ENCODE measurements at places on chromosomes 2 and 18.

DNA sequence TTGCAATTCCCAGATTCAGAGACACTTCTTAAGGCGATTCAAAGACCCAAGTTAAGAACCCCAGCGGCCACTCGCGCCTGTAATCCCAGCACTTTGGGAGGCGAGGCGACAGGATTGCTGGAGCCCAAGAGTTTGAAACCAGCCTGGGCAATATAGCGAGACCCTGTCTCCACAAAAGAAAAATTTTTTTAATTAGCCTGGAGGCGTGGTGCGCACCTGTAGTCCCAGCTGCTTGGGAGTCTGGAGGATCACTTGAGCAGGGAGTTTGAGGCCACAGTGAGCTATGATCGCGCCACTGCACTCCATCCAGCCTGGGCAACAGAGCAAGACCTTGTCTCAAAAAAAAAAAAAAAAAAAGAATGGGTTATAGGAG lies 585 bp upstream of the ANAPC1 start:
- peaks cover 9% of the 10 kb centered on the region for H3K36me3 ChIP-seq
- no peaks in the 10 kb centered on the region for H3K4me1 ChIP-seq
- H3K4me3 ChIP-seq = peak overlapping the region; percentile 95

DNA sequence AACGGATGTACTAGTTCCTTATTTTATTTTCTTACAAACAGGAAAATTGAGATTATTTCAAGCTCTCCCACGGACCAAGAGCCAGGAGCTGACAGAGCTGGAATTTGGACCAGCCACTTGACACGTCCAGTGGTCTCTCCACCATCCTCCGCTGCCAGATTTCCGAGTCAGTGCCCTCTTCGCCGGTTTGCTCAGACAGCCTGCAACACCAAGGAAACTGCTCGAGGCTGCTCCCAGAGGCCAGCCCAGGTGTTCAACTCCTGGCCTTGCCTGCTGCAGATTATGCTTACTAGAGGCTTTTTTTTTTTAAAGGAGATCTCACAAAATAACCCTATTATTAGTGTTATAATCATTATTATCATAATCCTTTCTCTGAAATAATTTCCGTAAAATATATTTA lies 779.8 kb downstream of the RNF144A start:
- peaks cover 39% of the 10 kb centered on the region for H3K4me1 ChIP-seq
- peaks cover 18% of the 10 kb centered on the region for H3K36me3 ChIP-seq

GRCh38 chr2:155266583-155266982 lies 568.1 kb downstream of the KCNJ3 start:
- no peak for DNase-seq
- no peaks in the 10 kb centered on the region for H3K4me1 ChIP-seq

DNA sequence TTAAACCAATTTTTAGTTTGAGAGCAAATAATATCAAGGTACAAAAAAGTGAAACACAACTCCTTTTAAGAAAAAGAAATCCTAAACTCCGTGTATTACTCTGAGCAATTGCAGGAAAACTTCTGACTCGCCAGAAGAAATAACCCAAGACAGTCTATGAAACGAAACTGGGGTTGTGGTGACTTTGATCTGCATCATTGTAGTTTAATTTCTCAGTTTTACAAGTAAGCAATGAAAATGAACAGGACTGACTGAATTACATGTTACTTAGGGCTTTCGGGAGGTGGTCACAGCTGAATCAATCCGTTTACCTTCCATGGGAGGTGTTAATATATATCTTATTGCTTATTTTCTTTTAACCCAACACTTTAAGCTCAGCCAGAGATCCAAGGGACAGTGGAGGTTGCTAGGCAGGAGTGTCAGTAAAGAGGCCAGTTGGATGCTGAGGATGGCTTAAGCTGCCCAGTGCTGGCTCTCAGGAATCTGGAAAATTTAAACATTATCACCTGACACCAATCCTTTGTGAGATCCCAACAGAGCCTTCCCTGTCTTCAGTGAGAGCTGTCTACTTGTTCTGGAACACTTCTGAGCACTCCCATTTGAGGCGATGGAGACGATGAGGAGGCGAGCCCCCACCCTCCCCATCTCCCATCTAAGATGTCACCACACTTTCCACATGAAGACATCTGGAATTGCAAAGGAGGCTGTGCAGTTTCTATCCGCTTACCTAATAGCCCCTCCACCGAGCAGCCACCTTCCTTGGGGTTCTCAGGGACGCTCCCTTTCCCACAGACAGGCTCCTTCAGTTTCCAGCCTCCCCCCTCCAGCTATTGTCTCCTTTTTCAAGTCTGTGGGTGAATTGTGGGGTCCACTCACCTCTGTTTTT lies 3.6 kb upstream of the RAB31 start:
- H3K27ac ChIP-seq = no peak overlapping the region
- no peaks in the 10 kb centered on the region for H3K36me3 ChIP-seq
- peaks cover 54% of the 10 kb centered on the region for H3K27me3 ChIP-seq
- no peak overlapping the region for H3K4me3 ChIP-seq

- H3K4me1 ChIP-seq = peaks cover 14% of the 10 kb centered on the region
- no peaks in the 10 kb centered on the region for H3K36me3 ChIP-seq
- no peak overlapping the region for H3K27ac ChIP-seq
Observed at GRCh38 chr2:112345030-112346027, 69.9 kb downstream of the ZC3H6 start.

DNA sequence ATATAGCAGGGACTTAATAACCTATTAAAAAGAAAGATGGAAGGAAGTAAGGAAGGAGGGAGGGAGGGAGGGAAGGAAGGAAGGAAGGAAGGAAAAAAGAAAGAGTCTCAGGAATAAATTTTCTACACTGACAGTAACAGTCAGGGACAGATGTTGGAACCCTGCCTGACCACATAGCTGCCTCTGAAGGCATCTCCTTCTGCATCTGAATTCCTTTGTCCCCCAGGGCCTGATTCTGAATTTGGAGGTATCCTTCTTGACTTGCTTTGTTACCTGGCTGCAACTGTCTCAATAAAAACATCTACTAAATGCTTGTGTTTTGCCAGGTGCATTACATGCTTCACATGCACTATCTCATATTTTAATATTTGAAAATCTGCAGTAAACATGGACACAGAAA lies 17.4 kb upstream of the LRATD1 start:
- no peaks in the 10 kb centered on the region for H3K4me1 ChIP-seq
- H3K27me3 ChIP-seq = no peaks in the 10 kb centered on the region
- H3K4me3 ChIP-seq = no peak overlapping the region
- H3K36me3 ChIP-seq = no peaks in the 10 kb centered on the region
- H3K27ac ChIP-seq = no peak overlapping the region

GRCh38 chr2:169298007-169298406 lies 64.3 kb downstream of the LRP2 start:
- no peak overlapping the region for H3K27ac ChIP-seq
- H3K27me3 ChIP-seq = peaks cover 3% of the 10 kb centered on the region
- no peak overlapping the region for H3K4me3 ChIP-seq
- H3K4me1 ChIP-seq = no peaks in the 10 kb centered on the region
- no peaks in the 10 kb centered on the region for H3K36me3 ChIP-seq

- no peak overlapping the region for H3K27ac ChIP-seq
- H3K4me1 ChIP-seq = no peaks in the 10 kb centered on the region
- DNase-seq = no peak
- no peaks in the 10 kb centered on the region for H3K36me3 ChIP-seq
- no peaks in the 10 kb centered on the region for H3K27me3 ChIP-seq
Observed at GRCh38 chr2:908568-908967, 42.1 kb upstream of the SNTG2 start.

DNA sequence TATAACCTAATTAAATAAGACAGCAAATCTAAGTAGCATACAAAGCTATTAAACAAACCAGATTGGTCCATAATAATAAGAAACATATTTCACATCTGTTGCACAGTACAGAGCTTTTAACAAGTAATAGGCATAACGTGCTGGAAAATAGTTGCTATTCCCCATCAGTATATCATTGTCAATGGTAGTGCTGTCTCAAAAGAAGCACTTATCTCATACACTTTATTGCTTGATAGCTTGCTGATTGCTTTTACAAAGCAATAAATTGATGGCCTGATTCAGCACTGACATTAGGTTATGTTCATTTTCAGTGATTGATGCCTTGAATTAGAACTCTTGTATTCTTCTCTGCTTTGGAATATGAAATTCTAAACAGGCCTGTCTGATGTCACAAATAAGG lies 641.7 kb downstream of the CBLN2 start:
- H3K4me3 ChIP-seq = no peak overlapping the region
- no peaks in the 10 kb centered on the region for H3K36me3 ChIP-seq
- H3K27me3 ChIP-seq = no peaks in the 10 kb centered on the region
- DNase-seq = no peak

GRCh38 chr2:207363761-207364290 lies 165.9 kb upstream of the CREB1 start:
- H3K4me3 ChIP-seq = no peak overlapping the region
- peaks cover 4% of the 10 kb centered on the region for H3K4me1 ChIP-seq
- no peak for DNase-seq
- H3K27ac ChIP-seq = no peak overlapping the region
- H3K36me3 ChIP-seq = no peaks in the 10 kb centered on the region

DNA sequence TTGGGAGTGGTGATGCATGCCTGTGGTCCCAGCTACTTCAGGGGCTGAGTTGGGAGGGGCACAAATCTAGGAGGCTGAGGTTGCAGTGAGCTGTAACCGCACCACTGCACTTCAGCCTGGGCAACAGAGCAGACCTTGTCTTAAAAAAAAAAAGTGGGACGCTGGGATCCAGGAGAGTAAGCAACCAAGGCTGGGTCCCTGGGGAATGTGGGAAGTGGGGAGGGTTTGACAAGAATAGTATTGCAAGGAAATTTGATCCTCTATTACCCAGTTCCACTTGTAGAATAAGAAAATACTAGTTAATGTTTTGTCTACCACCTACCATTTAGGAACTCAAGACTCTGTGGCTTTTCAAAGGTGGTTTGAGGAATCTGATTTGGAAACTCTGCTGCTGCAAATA lies 21.1 kb upstream of the DYTN start:
- no peaks in the 10 kb centered on the region for H3K36me3 ChIP-seq
- H3K4me1 ChIP-seq = no peaks in the 10 kb centered on the region
- H3K4me3 ChIP-seq = no peak overlapping the region
- no peaks in the 10 kb centered on the region for H3K27me3 ChIP-seq

- no peak overlapping the region for H3K4me3 ChIP-seq
- DNase-seq = no peak
- peaks cover 3% of the 10 kb centered on the region for H3K27me3 ChIP-seq
- no peak overlapping the region for H3K27ac ChIP-seq
Observed at GRCh38 chr2:159380685-159381239, 94.3 kb upstream of the WDSUB1 start.

- peaks cover 5% of the 10 kb centered on the region for H3K27me3 ChIP-seq
- H3K36me3 ChIP-seq = no peaks in the 10 kb centered on the region
Observed at GRCh38 chr2:33064349-33064801, 117.6 kb downstream of the LTBP1 start.

- H3K36me3 ChIP-seq = peaks cover 7% of the 10 kb centered on the region
- peak overlapping the region; percentile 48 for H3K27ac ChIP-seq
- DNase-seq = no peak
- no peaks in the 10 kb centered on the region for H3K27me3 ChIP-seq
- peaks cover 20% of the 10 kb centered on the region for H3K4me1 ChIP-seq
- H3K4me3 ChIP-seq = no peak overlapping the region
Observed at GRCh38 chr2:10355471-10356438, 53.1 kb downstream of the HPCAL1 start.

Data from activated T-helper 1 cell treated with anti-CD3 and anti-CD28 coated beads, Interleukin-12 subunit alpha, Interleukin-12 subunit beta, Interleukin-2, Interleukin-4 antibody, amounts not matched to agents 30 ng/mL and 10 ng/mL and 1 ng/mL, durations not matched to agents 14 hours and 24 hours and 36 hours (primary cell).